ENCODE measurements at places on chromosomes 13 and 19. TPM values are rescaled to one million over a fixed set of nuclear protein-coding genes. Genes with fewer than 3 reads are reported as not detected.

The NLRP4 gene
- not detected for total RNA-seq

DNA sequence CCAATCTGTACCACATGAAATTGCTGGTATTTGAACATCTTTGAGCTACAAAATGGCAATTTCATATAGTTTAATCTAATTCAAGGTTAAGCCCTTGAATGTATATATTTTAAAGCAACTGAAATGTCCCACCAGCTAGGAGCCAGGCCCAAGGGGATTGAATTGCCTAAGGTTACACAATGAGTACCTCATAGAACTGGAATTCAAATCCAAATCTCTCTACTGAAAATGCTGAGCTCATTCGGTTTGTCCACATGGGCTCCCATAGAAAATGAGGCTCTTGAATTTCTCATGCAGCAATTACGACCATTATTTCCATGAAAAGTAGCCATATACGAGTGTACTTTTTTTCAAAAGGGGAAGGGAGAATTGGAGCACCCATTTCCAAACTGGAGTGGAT lies 31.5 kb upstream of the FNDC3A start:
- peak; percentile 27 for DNase-seq

The KBTBD6 gene
- total RNA-seq = 10.0 TPM

- DNase-seq = no peak
These were observed 18.8 kb downstream of the GARRE1 start for GRCh38 chr19:34273121-34273520.

GRCh38 chr13:87003265-87003664 lies 667.9 kb upstream of the SLITRK5 start:
- DNase-seq = peak; percentile 28

The GPR108 gene
- total RNA-seq = 33.9 TPM

GRCh38 chr13:106295971-106296370 lies 239.5 kb downstream of the EFNB2 start:
- no peak for DNase-seq

DNA sequence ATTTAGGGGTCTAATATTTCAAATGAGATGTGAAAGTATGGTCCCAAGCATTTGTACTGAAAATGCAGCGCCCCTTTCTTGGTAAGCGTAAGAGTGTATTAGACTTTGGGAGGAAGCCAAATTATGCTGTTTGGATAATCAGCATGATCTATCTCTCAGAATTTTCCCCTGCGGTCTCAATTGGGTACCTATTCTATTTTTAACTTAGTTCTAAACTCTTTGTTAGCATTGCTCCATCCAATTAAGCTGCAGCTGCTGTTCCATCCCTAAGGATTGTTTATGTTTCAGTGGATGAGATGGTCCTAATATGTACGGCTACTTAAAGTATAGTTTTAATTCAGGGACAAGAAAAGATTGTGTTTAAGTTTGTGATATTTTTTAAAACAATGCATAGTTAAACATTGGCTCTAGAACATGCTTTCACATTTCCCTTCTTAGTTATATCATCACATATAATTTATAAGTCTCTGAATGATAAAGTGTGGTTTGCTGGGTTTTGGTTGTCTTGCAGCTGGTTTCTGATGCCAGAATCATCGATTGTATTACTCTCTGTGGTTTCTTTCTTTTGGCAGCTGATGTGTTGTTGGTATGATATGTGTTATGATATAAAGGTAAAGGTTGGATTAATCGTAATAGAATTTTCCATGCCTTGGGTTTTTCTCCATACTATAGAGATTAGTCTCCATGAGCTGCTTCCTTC lies 15.0 kb downstream of the POLR1D start:
- peak; percentile 67 for DNase-seq

DNA sequence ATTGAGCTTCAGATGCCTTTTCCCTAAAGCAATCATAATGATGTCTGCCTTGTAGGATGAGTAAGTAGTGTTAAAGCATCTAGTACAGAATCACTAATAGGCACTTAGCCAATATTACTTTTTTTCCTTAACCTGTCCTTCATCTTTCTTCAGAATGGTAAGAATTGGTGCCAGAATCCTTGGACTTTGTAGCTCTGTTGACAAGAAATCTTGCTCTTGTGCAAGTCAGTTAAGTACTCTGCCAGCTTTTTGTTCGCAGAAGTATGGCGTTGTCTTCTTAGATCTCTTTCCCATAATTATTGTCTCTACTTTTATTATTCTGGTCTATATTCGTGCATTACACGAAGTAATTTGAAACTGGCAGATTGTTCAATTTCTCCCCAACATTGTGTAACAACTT lies 554.5 kb downstream of the PCDH9 start:
- DNase-seq = peak; percentile 28

GRCh38 chr19:47511128-47511517 lies 3.7 kb downstream of the NAPA start:
- no peak for DNase-seq

DNA sequence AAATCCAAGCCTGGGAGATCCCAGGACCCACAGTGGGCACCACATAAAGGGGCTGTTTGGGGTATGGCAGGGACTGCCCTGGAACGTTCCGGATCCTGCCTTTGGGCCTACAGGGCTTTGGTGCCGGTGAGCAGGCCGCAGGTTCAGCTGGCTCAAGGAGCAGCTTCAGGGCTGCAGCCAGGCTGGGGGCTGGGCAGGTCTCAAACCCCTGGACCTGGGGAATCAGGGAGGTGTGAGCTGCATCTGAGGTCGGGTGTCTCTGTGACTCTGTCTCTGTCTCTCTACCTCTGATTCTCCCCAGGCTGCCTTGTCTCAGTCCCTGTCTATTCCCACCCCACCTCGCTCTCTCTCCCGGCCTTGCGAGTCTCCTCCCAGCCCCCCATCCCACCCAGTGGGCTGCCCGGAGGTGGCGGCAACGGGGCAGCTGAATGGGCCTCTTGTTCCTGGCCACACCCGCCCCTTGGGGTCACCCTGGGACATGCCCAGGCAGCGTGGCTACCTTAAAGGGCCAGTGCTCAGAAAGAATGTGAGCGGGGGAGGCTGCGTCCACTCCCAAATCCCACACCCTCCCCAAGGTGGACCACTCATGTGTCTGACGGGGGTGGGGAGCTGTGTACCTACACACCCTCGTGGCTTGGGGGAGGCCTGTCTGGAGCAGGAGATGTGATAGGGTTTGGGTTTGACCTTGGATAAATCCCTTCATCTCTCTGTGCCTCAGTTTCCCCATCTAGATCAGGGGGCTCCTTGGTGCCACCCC lies 31.1 kb downstream of the NFIC start:
- DNase-seq = peak; percentile 40

The HCST gene
- total RNA-seq = 2.0 TPM

- DNase-seq = peak; percentile 67
These were observed 4.6 kb downstream of the POP4 start for GRCh38 chr19:29610574-29611271.

DNA sequence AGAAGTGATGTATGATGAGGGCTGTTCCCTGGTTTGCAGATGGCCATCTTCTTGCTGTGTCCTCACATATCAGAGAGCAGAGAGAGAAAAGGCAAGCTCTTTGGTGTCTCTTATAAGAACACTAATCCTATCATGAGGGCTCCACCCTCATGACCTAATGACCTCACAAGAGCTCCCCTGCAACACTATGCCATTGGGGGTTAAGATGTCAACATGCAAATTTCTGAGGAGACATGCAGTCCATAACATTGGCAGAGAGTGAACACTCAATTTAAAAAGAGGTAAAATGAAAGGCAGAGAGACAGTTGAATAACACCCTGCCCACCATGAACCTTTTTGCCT lies 10.9 kb downstream of the FAM187B start:
- DNase-seq = no peak

GRCh38 chr19:17078920-17079709 lies 3.5 kb downstream of the MYO9B start:
- DNase-seq = no peak

The NRTN gene
- total RNA-seq = 0.51 TPM

- peak; percentile 10 for DNase-seq
These were observed 10.0 kb downstream of the SYMPK start for GRCh38 chr19:45852983-45853382.

- DNase-seq = no peak
These were observed 54.9 kb downstream of the SIAH3 start for GRCh38 chr13:45796426-45797235.

The EFNB2 gene
- total RNA-seq = 13.5 TPM

- peak; percentile 77 for DNase-seq
These were observed 71.2 kb upstream of the GTF3A start for GRCh38 chr13:27353166-27353583.

DNA sequence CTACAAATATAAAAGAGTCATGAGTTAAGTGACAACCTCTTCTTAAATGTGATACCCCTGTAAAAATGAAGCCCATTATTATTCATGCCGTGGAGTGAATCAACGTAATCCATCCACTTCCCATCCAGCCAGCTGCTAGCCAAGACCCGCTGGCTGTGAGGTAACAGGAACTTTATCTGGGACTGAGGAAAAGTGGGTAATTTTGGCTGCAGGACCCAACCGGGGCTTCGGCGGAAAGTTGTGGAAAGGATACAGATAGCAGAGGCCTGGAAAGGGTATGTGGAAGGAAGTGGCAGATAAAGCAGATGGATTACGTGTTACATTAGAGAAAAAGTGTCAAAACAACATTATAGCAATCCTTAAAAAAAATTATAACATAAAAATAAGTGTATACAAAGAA lies 48.3 kb downstream of the SLC7A1 start:
- peak; percentile 58 for DNase-seq

- DNase-seq = no peak
These were observed 223.4 kb upstream of the HTR2A start for GRCh38 chr13:47120282-47120681.

The ILF3 gene
- total RNA-seq = 55.0 TPM

The CEACAM3 gene
- not detected for total RNA-seq

DNA sequence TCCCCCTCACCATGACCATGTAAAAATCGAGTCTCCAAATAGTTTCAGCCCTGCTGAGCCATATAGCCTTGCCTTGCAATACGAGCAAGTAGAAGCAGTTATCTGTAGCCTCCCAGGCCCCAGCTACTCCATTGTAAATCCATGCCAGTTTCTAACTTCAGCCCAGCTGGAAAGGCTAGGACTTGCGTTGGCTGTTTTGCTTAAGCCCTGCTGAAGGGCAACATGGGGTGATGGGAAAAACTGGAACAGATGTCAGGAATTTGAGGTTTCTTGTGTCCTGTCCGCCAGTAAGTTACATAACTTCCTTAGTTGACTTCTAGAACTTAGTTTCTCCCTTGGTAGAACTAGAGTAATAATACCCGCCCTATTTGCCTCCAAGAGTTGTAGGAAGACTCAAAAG lies 216.0 kb upstream of the SERP2 start:
- DNase-seq = peak; percentile 12

- no peak for DNase-seq
These were observed 178.2 kb downstream of the KLF12 start for GRCh38 chr13:73955977-73956500.

- DNase-seq = no peak
These were observed 23.9 kb downstream of the TSSK6 start for GRCh38 chr19:19491321-19492025.

GRCh38 chr19:6101291-6101825 lies 8.9 kb downstream of the RFX2 start:
- DNase-seq = peak; percentile 59

The CPT1C gene
- 31.2 TPM for total RNA-seq

DNA sequence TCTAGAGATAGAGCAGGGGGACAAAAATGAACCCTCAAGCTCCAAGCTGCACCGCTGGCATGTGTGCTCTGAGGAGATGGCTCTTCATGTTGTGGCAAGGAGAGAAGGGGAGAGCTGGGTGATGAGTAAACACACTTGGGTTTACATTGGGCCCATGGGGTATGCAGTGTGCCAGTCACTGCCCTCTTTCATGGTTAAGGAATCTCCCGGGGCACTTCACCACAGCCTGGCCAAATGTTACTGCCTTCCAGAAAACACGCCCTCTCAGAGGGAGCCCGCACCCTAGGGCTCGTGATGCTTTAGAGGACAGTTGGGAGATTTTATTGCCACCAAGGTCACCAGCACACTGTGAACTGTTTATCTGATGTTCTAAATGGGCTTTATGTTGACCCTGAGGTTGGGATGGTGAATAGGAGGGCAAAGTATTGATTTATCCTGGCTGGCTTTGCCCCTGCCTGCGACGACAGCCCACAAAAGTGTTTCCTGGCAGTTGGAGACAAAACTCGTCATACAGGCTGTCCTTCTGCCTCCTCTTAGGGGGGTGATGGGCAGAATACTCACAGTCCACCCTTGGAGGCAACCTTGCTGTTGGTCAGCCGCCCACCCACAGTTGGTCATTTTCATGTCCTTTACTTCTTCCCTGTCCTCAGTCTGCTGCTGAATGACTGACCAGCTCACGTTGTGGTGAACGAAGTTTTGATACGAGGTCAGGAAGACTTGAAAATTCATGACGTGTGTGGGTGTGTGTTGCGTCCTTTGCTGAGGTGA lies 156.9 kb downstream of the STK24 start:
- DNase-seq = peak; percentile 16

GRCh38 chr13:25561812-25562211 lies 190.0 kb downstream of the ATP8A2 start:
- no peak for DNase-seq

The COL4A1 gene
- 34.0 TPM for total RNA-seq

The SLC27A1 gene
- 20.0 TPM for total RNA-seq

DNA sequence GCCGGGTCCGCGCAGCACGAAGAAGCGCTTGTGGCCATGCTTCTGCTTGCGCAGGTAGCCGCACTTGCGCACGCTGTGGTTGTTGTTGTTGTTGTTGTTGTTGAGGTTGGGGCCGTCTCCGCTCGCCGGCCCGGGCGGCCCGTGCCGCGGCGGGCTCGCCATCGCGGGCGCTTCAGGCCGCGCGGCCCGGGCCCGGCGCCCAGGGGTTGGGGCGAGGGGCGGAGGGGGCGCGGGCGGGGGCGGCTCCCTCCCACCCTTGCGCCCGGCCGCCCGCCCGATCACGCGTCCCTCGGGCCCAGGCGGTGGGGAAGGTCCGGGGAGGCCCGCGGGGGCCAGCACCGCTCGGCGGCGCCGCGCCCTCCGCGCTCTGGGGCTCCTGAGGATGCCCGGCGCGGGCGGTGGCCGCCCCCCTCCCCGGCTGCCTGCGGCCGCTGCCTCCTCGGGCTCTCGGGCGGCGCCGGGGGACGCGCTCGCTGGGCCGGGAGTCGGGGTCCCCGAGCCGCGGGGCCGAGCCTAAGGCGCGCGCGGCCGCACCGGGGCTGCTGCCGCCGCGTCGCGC lies 412 bp downstream of the IRS2 start:
- DNase-seq = no peak

DNA sequence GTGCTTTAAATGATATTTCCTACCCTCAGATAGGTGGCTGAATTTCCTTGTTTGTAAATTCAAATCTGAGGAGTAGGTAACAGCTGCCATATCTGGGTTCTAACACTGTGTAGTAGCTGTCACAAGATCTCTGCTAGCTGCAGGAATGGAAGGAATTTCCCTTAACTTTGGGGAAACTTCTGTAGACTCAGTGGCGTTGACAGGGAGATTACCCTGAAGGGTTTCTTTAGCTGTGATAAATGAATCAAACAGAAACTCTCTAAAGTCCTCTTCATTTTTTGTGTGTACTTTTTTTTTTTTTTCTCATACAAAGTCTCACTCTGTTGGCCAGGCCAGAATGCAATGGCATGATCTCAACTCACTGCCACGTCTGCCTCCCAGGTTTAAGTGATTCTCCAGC lies 5.3 kb upstream of the EPSTI1 start:
- no peak for DNase-seq
